ENCODE measurements at places on chromosomes 12 and 14.

- no peak for DNase-seq
Measured at GRCh38 chr12:11408096-11408495, 12.7 kb upstream of the PRB2 start.

DNA sequence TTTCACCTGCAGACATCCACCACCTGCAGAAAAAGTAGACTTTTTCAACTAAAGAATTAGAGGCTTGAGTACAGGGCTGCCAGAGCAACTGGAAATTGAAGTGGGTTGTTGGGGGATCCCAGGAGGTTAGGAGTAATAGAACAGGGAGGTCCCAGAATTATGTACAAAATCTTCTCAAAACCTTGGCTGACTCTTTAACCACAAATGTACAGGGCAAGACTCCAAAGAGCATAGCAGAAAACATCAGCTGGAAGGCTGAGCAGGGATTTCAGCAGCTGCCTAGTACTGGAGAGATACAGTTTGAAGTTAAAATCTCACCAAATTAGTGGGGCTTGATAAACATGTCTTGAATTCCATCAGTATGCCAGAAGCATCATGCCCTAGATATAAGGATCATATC, 191.6 kb downstream of the CRADD start:
- no peak for DNase-seq

DNA sequence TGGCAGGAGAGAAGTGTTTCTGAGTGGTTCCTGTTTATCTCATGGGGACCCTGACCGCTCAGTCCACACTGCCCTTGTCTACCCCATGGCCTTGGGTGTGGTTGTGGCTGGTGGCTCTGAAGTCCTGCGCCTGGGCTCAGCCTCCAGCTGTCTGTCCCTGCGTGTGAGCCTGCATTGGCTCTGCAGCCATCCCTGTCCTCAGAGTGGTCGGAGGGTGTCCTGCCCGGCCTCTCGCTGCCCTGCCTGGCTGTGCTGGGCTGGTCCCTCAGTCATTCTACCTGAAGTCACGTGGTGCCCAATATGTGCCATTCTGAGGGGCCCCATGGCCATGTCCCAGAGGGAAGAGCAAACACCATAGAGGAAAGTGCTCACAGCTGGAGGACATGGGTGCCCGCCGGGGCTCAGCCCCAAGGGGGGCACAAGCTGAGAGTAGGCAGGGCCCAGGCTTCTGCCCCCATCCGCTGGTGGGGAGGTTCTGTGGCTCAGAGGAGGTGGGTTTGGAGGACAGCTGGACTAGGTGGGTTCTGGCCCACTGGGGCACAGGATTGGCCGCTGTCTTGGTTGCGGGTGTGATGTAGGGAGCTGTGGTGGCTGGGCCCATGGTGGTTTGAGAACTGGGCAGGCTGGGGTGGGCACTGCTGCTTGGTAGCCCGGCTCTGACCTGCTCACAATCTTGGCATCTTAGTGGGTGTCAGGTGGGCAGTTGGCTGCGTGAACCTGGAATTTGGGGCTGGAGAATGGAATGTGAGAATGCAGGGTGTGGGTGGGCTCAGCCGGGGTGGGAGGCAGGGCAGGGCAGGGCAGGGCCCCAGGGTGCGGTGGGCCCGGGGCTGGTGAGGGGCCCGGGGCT, 11.6 kb downstream of the TEDC1 start:
- no peak for DNase-seq

GRCh38 chr12:63415357-63415756, 252.9 kb downstream of the DPY19L2 start:
- DNase-seq = no peak

- DNase-seq = no peak
Measured at GRCh38 chr12:111268738-111269572, 99.9 kb downstream of the PHETA1 start.

GRCh38 chr12:1542599-1542998, 51.8 kb downstream of the FBXL14 start:
- DNase-seq = peak; percentile 18

DNA sequence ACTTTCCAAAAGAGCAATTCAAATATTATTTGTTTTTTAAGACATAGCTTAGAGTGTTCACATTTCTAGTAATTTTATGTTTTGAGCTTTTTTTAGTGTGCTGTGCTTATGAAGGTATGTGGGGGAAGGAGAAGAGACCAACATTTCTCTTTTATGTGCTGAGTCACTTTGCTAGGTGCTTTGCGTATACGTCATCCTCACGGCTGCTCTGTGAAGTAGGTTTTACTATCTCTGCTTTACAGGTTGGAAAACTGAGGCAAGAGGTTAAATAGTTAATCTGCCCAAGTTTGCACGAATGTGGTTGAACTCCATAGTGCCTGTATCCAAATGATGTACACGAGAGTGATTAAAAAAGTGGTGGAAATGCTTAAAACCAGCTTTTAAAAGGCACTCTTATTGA, 75.9 kb downstream of the AEBP2 start:
- DNase-seq = no peak

DNA sequence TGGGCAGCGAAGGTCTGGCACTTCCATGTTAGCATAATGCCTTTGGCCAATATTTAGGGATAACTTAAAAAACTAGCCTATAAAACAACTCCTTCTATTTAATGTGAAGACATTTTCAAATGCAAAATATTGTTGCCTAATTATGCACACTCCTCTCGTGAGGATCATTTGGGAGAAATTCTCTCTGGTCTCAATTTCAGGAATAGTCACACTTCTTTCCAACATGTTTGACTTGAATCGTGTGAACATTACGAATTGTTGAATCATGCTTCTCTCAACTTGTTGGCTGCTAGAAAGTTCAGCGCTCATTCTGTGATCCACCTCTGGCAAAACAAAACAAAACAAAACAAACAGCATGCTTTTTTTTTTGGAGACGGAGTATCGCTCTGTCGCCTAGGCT, 313.2 kb downstream of the SEC23A start:
- no peak for DNase-seq

- no peak for DNase-seq
Measured at GRCh38 chr12:53963434-53964314, 9.0 kb downstream of the HOXC12 start.

GRCh38 chr12:13425766-13426165, 229.2 kb downstream of the EMP1 start:
- no peak for DNase-seq

- no peak for DNase-seq
Measured at GRCh38 chr12:6093764-6094163, 30.7 kb downstream of the VWF start.

GRCh38 chr12:80632835-80633234, 74.6 kb upstream of the MYF6 start:
- no peak for DNase-seq

DNA sequence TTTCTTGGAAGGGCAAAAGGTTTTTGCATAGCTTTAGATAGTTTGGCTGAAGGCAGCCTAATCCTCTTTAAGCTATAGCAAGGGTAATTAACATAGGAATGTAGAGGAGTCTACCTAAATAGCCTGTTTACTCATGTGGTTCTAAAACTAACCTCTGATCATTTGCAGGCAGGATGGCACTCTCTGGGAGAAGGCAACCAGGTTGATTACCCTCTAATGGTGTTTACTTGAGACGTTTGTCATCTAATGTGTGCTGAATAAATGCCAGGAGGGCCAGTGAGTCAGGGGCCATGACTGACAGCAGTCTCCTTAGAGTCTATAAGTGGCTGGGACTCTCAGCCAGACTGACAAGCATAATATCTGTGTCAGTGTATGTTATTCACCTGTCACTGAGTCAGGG, 286.4 kb downstream of the PCNX1 start:
- DNase-seq = no peak

DNA sequence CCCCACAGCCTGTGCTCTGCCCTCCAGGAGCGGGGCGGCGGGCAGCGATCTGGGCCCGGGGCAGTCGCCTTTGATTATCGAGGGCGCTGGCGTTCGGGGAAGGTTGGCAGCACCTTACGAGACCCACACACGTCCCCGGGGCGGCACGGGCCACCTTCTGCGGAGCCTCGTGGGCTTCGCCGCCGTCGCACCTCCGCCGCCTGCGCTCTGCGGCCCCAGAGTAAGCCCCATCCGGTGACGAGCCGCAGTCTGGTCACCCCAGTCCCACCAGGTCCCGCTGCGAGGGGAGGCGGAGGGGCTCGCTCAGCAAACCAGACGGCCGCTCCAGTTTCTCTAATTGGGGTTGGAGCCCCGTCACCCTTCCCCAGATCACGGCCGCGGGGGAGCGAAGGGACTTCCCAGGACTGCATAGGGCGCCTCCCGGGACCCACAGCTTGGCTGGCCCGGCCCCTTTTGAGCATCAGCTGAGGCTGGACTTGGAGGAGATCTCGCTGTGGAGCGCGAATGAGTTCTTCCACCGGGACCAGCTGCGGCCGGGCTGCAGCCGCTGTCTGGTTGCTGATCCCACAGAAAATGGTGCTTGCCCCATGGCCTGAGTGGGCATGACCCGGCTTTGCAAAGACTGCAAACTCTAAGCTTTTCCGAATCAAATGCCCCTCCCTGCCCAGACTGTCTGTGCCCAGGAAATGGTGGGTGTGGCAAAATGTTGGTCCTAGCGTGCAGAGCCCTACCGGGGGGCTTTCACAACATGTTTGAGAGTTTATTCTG, 560 bp downstream of the LGALS3 start:
- DNase-seq = peak; percentile 92

DNA sequence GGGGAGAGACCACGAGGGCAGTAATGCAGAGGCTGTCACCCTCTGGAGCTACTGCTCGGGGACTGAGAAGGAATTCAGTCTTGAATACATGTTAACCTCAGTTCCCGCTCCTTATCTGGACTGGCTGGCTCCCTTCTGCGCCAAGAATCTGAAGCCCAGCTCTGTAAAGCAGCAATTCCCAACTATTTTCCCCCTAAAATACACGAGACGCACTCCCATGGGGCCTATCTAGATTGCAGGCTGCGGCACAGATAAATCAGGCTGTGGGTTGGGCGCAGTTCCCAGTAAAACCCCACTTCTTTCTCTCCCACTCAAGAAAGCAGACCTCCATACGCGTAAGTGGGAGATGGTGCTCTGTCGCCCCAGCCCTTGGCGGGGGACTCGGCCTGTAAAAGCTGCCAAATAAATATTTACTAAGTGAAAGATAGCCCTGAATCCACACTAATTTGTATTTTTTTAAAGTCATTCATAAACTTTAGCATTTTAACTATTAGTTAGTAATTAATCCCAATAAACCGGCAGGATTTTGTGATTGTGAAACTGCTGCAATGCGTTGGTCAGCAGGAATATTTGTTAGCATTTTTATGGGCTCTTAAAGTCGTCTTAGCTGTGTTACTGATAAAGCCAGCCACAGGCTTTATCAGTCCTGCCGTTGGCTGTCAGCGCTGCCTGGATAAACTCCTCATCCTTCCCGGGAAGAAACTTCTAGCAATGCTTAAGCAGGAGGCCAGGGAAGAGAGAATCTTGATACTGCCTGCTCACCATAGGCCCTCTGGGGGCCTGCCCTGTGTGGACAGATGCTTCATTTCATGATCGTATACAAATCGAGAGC, 17.8 kb downstream of the FBXL14 start:
- no peak for DNase-seq

- DNase-seq = peak; percentile 75
Measured at GRCh38 chr14:65332141-65332871, 80.2 kb upstream of the FUT8 start.

GRCh38 chr12:1916371-1917171, 1.9 kb downstream of the CACNA2D4 start:
- no peak for DNase-seq

DNA sequence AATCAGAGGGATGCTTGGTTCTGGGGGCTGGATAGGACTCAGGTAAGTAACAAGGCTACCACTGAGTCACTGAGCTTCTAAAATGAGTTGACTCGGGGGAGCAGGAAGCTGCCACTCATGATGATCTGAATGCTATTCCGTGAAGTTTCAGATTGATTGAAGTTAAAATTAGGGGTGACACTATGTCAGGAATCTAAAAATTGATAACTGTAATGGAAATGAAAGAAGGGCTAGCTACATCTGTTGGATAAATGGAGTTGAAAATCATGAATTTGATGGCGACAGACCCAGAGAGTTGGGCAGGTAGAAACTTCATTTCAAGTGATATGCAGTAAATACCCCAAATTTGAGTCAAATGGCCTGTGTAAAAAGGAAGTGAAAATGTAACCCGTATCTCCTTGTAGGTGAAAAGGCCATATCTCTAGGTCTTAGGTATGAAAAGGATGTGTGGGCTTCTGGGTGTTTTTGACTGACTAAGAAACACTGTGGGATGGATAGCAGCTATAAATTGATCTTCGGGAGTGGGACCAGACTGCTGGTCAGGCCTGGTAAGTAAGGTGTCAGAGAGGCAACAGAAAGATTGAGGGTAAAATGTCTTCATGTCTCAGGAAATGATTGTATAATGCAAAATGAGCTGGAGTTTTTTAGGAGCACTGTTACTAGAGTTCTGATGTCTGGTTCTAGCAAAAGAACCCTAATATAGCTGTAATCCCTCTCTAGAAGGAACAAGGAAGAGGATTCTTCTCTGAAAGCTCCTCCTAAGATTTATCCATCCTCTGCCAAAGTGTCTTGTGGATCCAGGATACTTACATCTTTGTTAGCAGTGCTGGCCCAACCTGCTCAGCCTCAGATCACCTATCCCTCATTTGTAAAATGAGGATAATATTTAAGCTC, 57.3 kb downstream of the DAD1 start:
- DNase-seq = no peak

DNA sequence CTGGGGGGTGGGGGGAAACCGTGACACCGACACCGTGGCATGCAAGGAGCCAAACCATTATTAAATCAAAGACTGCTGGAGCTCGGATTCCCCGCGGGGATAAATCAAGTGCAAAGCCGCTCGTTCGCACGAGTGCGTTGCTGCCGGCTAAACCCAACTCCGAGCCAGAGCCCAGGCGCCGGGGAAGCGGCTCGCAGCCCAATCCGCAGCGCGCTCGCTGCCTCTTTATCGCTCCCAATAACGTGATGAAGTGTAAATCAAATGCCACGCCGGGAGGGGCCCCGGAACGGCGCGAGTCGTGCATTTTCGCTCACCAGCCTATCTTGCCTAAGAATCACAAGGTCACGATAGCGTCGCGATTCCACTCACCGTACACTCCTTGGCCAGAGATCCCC, 1.3 kb downstream of the MDGA2 start:
- DNase-seq = no peak

DNA sequence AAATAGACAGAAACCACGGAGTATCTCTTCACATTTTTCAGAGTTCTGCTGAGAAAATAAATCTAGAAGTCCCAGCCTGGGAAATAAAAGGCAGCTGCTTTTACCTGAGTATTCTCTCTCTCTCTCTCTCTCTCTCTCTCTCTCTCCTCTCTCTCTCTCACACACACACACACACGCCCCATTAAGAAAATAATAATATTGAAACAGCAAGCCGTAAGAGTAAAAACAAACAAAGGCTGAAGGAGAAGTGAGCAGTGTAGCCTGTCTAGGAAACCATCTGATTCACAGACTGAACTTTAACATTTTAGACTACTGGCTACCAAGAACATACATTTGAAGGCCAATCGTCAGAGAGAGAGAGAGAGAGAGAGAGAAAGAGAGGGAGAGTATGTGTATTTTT, 8.4 kb downstream of the PTHLH start:
- no peak for DNase-seq

DNA sequence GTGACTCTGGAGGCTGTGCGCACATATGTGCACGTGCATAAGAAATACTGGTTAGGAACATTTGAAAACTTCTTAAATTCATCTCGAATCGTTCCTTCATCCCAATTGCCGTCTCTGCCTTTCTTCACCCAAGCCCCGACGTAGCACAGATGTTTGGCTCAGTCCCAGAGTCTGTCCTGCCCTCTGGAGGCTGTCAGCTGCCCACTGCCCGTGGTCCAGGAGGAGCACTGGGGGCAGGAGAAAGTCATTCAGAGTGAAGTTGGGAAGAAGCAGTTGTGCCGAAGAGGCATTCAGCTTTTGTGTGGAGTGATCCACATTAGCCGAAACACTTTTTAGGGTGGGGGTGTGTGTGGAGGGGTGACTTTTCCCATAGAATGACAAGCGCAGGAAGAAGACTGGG, 124.9 kb downstream of the TSPAN9 start:
- DNase-seq = no peak

Measured in inflammatory macrophage treated with lipopolysaccharide for 1 hour (primary cell).